ENCODE measurements at places on chromosomes 7 and 10. TPM values are rescaled to one million over a fixed set of nuclear protein-coding genes. Genes with fewer than 3 reads are reported as not detected.

The CPED1 gene
- not detected for polyA plus RNA-seq

The LRRD1 gene
- polyA plus RNA-seq: 0.47 TPM

GRCh38 chr7:48424731-48425130 lies 253.5 kb downstream of the ABCA13 start:
- DNase-seq: no peak

The FGFBP3 gene
- 2.0 TPM for polyA plus RNA-seq

DNA sequence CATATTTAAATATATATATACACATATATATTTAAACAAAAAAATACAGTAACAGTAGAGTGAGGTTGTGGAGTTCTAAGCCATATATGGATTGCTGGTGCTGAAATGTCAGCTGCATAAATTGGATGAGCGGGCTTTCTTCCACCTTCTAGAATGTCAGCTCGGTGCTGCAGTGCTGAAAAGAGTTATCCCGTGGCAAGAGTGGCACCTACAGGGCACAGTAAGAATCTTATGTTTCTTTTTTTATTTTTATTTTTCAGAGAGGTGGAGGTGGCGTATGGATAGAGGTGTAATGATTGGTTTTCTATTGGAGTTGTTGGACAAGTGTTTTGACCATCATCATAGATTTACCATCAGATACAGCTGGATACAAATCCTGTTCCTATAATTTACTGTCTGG lies 86.2 kb upstream of the DYNC1I1 start:
- peak; percentile 46 for DNase-seq

GRCh38 chr7:37765872-37766525 lies 82.4 kb upstream of the NME8 start:
- no peak for DNase-seq

DNA sequence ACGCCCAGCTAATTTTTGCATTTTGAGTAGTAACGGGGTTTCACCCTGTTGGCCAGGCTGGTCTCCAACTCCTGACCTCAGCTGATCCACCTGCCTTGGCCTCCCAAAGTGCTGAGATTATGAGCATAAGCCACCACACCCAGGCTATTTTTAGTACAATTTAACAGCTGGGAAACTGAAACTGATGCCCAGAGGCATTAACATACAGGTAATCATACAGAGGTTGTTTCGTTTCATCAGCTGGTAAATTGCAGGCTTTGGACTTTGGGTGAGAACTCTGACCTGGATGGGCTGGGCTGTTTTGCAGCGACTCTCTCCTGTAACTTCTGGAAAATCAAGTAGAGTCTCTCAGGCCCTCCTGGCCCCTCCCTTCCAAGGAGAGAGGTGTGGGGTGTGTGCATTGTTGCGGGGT lies 6.2 kb upstream of the ACHE start:
- DNase-seq: no peak

- DNase-seq: no peak
Observed at GRCh38 chr10:70352401-70353097, 29.9 kb downstream of the LRRC20 start.

GRCh38 chr10:58608351-58608750 lies 95.7 kb downstream of the BICC1 start:
- no peak for DNase-seq

The HOXA5 gene
- 21.5 TPM for polyA plus RNA-seq

The BAMBI gene
- polyA plus RNA-seq: 5.7 TPM

GRCh38 chr10:21184984-21185383 lies 287.9 kb upstream of the NEBL start:
- DNase-seq: no peak

The TUBB8 gene
- polyA plus RNA-seq: not detected

The PROSER2 gene
- polyA plus RNA-seq: 3.7 TPM

GRCh38 chr10:106167946-106168345 lies 996.6 kb downstream of the SORCS1 start:
- DNase-seq: no peak

The RPS24 gene
- 4,141 TPM for polyA plus RNA-seq

The AVPI1 gene
- not detected for polyA plus RNA-seq

- DNase-seq: no peak
Observed at GRCh38 chr7:21566094-21566493, 23.3 kb downstream of the DNAH11 start.

- no peak for DNase-seq
Observed at GRCh38 chr10:124632064-124632531, 112.1 kb downstream of the FAM53B start.

- no peak for DNase-seq
Observed at GRCh38 chr10:71031603-71032002, 143.2 kb upstream of the PCBD1 start.

GRCh38 chr7:139725858-139726484 lies 51.8 kb downstream of the HIPK2 start:
- no peak for DNase-seq

- DNase-seq: no peak
Observed at GRCh38 chr7:74056096-74056915, 27.3 kb upstream of the LIMK1 start.

GRCh38 chr10:118457824-118458428 lies 115.8 kb upstream of the FAM204A start:
- no peak for DNase-seq

The PRR15 gene
- not detected for polyA plus RNA-seq

The ZWINT gene
- 17.1 TPM for polyA plus RNA-seq

GRCh38 chr10:110495731-110496552 lies 1.8 kb upstream of the DUSP5 start:
- no peak for DNase-seq

- DNase-seq: no peak
Observed at GRCh38 chr10:112351146-112351545, 22.8 kb upstream of the ACSL5 start.

The ABCA13 gene
- polyA plus RNA-seq: 0.18 TPM

Data from muscle of arm (tissue), 14 donors.